ENCODE measurements at places on chromosomes 3 and 15. TPM values are rescaled to one million over a fixed set of nuclear protein-coding genes. Genes with fewer than 3 reads are reported as not detected.

Gene GABRR3
- not detected for total RNA-seq

Gene ANKRD34C
- not detected for total RNA-seq

Gene RAD51
- 4.2 TPM for total RNA-seq

Gene MRPL47
- total RNA-seq: 30.2 TPM

Gene ZNF710
- total RNA-seq: 4.2 TPM

Gene LARP6
- total RNA-seq: 69.3 TPM

Gene GADL1
- not detected for total RNA-seq

Gene GRM7
- total RNA-seq: not detected

Gene PLSCR5
- not detected for total RNA-seq

Gene PTH1R
- total RNA-seq: 1.4 TPM

Gene LRRC3B
- total RNA-seq: not detected

Gene CHL1
- 0.39 TPM for total RNA-seq

Gene IGF2BP2
- 50.7 TPM for total RNA-seq

Gene THBS1
- 241 TPM for total RNA-seq

Gene VWA5B2
- not detected for total RNA-seq

Gene NGLY1
- total RNA-seq: 14.5 TPM

Gene ARGFX
- total RNA-seq: not detected

Gene SERINC4
- not detected for total RNA-seq

Gene PP2D1
- not detected for total RNA-seq

Gene PLA1A
- total RNA-seq: not detected

Gene CYP8B1
- total RNA-seq: not detected

Gene CXCR6
- total RNA-seq: not detected

Gene NEO1
- total RNA-seq: 16.2 TPM

Gene B3GNT5
- 20.4 TPM for total RNA-seq

Gene ESYT3
- not detected for total RNA-seq

Gene SLC38A3
- 0.40 TPM for total RNA-seq

Gene MTMR10
- 8.5 TPM for total RNA-seq

Gene TPRG1
- 0.13 TPM for total RNA-seq

Gene NMNAT3
- total RNA-seq: 0.32 TPM

Gene CKMT1A
- total RNA-seq: not detected

Gene C3orf52
- total RNA-seq: 6.6 TPM
